ENCODE measurements at places on chromosomes 3 and 15. TPM values are rescaled to one million over a fixed set of nuclear protein-coding genes. Genes with fewer than 3 reads are reported as not detected.

TMEM41A gene
- total RNA-seq = 14.1 TPM

ANXA2 gene
- total RNA-seq = 214 TPM

TMEM108 gene
- total RNA-seq = 14.3 TPM

ZNF501 gene
- 5.3 TPM for total RNA-seq

PAQR5 gene
- 8.7 TPM for total RNA-seq

CIB2 gene
- total RNA-seq = 46.8 TPM

RTP3 gene
- not detected for total RNA-seq

ADAMTS9 gene
- 0.41 TPM for total RNA-seq

NBEAL2 gene
- total RNA-seq = 46.9 TPM

AADACL2 gene
- not detected for total RNA-seq

UTS2B gene
- total RNA-seq = not detected

EFCC1 gene
- total RNA-seq = 0.37 TPM

ARL8B gene
- 25.8 TPM for total RNA-seq

ZNF35 gene
- 20.0 TPM for total RNA-seq

FMN1 gene
- total RNA-seq = 2.9 TPM

CCDC66 gene
- total RNA-seq = 29.3 TPM

ZNF385D gene
- total RNA-seq = 11.2 TPM

SH2D7 gene
- not detected for total RNA-seq

DNA sequence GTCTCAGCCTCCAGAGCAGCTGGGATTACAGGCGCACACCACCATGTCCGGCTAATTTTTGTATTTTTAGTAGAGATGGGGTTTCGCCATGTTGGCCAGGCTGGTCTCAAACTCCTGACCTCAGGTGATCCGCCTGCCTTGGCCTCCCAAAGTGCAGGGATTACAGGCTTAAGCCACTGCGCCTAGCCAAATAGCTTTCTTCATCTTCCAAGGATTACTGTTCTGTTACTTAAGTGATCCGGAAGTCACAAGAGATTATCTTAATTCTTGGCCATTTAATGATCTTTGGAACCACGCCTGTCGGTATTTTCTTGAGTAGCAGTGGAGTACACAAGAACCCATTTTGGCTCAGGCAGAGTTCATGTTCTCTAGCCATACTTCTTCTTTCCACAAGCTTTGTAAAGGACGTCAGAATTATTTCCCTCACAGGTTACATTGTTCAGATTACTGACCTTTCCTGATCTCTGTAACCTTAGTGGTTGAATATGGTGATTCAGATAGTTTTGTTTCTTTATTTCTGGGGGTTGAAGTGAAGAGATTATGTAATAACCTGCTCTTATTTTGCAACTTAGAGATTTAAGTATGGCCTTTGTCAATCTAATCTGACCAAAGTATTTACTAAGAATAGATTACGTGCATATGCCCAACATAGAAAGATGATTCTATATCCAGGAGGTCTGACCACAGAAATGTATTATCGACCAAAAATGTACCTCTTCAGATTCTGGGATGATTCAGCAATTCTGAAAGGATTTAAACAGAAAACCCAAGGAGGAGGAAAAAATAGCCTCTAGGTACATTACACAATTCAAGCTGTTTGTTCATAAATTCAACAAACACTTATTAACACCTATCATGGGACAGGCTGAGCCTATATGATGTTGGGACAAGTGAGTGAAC is 132.2 kb downstream of the GREM1 start:
- no peaks in the 10 kb centered on the region for H3K4me1 ChIP-seq
- no peak overlapping the region for H3K4me3 ChIP-seq
- H3K27me3 ChIP-seq = no peaks in the 10 kb centered on the region
- no peak for DNase-seq
- H3K36me3 ChIP-seq = no peaks in the 10 kb centered on the region

- H3K4me1 ChIP-seq = no peaks in the 10 kb centered on the region
- no peak overlapping the region for H3K27ac ChIP-seq
- DNase-seq = no peak
- no peak overlapping the region for H3K4me3 ChIP-seq
These were observed 191.9 kb upstream of the SYNPR start for GRCh38 chr3:63086190-63086589.

DNA sequence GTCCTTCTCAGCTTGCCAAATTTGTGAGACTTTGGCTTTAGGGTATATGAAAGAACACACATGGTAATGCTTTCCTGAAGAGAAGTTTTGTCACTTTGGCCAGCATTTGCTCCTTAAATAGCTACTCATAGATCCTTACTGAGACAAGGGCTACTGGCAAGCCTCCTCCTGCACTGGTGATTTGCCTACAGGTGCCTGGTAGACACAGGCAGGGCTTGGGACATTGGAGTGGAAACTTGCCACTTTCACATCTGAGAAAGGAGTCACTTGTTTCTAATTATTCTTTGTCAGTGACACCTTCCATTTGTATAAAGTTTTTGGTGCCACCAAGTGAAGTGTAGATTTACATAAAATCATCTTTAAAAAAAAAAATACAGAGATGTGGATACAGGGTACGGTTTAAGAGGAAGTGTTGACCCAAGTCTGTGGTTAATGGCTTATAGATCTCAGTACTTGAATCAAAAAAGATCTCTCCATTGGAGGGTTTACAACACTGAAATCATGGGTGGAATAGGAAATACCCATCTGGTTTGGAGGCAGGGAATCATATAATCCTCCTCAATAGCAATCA is 132.8 kb upstream of the GADL1 start:
- no peak overlapping the region for H3K4me3 ChIP-seq
- H3K27ac ChIP-seq = no peak overlapping the region
- H3K4me1 ChIP-seq = no peaks in the 10 kb centered on the region
- no peaks in the 10 kb centered on the region for H3K36me3 ChIP-seq

GRCh38 chr3:16848007-16848406 is 36.7 kb upstream of the PLCL2 start:
- H3K36me3 ChIP-seq = no peaks in the 10 kb centered on the region
- no peak overlapping the region for H3K27ac ChIP-seq

DNA sequence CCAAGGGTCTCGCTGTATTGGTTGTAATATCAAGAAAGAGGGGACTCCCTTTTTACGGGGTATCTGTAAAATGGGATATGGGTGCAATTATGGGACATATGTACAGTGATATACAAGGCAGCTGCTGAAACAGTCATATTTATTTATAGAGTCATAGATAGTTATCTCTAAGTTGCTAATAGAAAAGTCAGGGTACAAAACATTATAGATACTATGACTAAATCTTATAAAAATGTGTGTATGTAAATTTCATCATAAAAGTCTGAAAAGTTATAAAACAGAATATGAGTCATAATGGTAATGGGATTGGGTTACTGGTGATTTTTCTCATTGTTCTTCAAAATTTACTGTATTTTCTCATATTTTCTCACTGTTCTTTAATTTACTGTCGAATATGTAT is 344.9 kb upstream of the SLCO3A1 start:
- no peaks in the 10 kb centered on the region for H3K4me1 ChIP-seq
- H3K36me3 ChIP-seq = no peaks in the 10 kb centered on the region

DNA sequence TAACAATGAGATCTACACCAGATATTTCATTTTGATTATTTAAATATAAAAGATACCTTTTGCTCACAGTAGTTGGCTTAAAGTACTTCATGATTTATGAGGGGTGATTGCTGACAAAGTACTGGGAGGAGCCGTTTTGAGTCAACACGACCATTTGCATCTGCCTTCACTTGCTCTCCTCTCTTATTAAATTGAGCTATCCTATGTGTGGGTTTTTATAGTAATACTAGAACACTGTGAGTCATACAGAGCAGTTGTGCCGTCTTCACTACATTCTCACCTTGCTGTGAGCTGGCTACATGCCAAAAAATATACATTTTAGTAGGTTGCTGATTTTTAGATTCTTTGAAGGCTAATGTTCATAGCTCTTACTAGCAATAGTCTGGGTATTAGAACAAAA is 161.2 kb downstream of the ALCAM start:
- no peaks in the 10 kb centered on the region for H3K4me1 ChIP-seq
- H3K36me3 ChIP-seq = peaks cover 2% of the 10 kb centered on the region
- no peak for DNase-seq
- H3K27me3 ChIP-seq = no peaks in the 10 kb centered on the region

GRCh38 chr3:100532411-100532810 is 40.0 kb downstream of the TMEM45A start:
- H3K4me3 ChIP-seq = no peak overlapping the region
- H3K27ac ChIP-seq = no peak overlapping the region
- no peak for DNase-seq
- no peaks in the 10 kb centered on the region for H3K27me3 ChIP-seq
- H3K36me3 ChIP-seq = no peaks in the 10 kb centered on the region
- H3K4me1 ChIP-seq = no peaks in the 10 kb centered on the region

- no peak for DNase-seq
- H3K27ac ChIP-seq = no peak overlapping the region
These were observed 514.8 kb downstream of the MECOM start for GRCh38 chr3:169148448-169149348.

GRCh38 chr3:187360596-187360995 is 7.6 kb upstream of the RTP4 start:
- no peak overlapping the region for H3K27ac ChIP-seq
- H3K27me3 ChIP-seq = no peaks in the 10 kb centered on the region
- no peaks in the 10 kb centered on the region for H3K4me1 ChIP-seq
- no peak for DNase-seq
- no peak overlapping the region for H3K4me3 ChIP-seq
- H3K36me3 ChIP-seq = no peaks in the 10 kb centered on the region

- H3K27me3 ChIP-seq = no peaks in the 10 kb centered on the region
- DNase-seq = no peak
- H3K4me1 ChIP-seq = peaks cover 3% of the 10 kb centered on the region
- H3K27ac ChIP-seq = no peak overlapping the region
- no peak overlapping the region for H3K4me3 ChIP-seq
These were observed 536.1 kb downstream of the AGBL1 start for GRCh38 chr15:86615816-86616215.

DNA sequence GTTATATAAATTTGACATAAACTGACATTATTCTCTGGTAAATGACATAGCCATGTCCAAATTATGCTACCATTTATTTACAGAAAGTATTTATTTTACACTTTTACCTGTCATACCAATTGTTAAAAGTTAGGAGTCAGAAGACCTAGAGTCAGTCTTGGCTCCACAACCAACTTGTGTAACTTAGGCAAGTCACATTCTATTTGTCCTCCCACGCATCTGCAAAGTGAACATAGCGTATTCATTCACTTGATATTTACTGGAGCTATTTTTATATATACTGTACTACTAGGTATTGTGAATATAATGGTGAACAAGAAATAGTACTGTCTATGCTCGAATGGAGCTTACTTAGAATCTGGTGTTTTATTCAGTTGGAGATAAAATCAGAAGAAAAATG is 78.7 kb downstream of the ZNF280D start:
- H3K4me3 ChIP-seq = no peak overlapping the region
- no peaks in the 10 kb centered on the region for H3K4me1 ChIP-seq
- no peak overlapping the region for H3K27ac ChIP-seq

DNA sequence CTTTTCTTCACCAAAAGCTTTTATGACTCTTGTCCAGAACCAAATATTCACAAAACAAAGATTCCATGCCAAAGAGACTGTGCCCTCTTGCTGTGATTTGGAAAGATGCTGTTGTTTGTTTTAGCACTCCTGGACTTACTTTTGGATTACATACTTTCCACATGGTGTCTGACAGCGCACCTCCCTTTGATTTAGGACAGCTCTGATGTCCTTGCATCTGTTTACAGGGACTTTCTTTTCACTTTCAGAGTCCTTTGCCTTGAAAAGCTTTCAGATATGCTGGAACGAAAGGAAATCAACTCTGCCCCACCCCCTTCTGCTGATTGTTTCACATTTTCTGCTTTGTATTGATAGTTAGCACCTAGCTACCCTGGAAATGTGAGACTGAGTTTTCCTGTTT is 133.0 kb upstream of the NR2E3 start:
- no peaks in the 10 kb centered on the region for H3K36me3 ChIP-seq
- H3K27me3 ChIP-seq = no peaks in the 10 kb centered on the region
- H3K4me1 ChIP-seq = peaks cover 5% of the 10 kb centered on the region
- H3K27ac ChIP-seq = no peak overlapping the region
- DNase-seq = no peak

DNA sequence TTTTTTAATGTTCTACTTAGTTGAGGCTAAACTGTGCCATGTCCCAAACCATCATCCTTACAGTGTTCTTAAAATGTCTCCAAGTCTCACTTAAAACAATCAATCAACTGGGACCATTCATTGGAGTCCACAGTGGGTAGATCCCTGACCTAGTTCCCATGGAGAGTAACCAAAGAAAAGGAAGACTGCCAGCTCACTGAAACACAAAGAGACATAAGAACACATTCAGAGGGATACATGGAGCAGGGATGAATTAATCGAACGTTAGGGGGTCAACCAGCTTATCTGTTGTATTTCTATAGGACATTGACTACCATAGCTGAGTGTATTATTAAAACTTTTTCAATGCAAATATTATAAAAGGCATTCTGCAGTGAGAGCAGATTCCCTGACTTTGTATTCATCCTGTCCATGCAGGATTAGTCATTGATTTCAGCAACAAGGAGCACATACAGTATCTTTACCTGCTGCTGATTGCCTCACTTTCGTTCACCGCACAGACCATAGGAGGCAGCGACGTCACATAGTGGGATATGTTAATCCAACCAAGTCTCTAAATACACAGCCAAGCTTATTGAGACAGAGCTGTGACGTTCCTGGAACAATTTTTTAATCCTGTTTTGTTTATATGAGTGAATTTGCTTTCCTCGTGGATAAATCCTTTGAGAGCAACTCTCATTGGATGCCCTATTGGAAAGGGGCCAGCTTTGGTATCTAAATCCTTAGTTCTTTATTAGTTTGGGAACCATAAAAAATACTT is 364.9 kb upstream of the RBMS3 start:
- no peaks in the 10 kb centered on the region for H3K27me3 ChIP-seq
- H3K4me1 ChIP-seq = no peaks in the 10 kb centered on the region
- no peak overlapping the region for H3K27ac ChIP-seq

- H3K4me3 ChIP-seq = no peak overlapping the region
- H3K27me3 ChIP-seq = no peaks in the 10 kb centered on the region
- peaks cover 28% of the 10 kb centered on the region for H3K36me3 ChIP-seq
- no peak for DNase-seq
- no peaks in the 10 kb centered on the region for H3K4me1 ChIP-seq
These were observed 55.2 kb downstream of the AQR start for GRCh38 chr15:34914317-34914716.

GRCh38 chr15:70200511-70201424 is 103.1 kb upstream of the TLE3 start:
- no peak overlapping the region for H3K4me3 ChIP-seq
- H3K27ac ChIP-seq = no peak overlapping the region
- no peak for DNase-seq
- H3K36me3 ChIP-seq = no peaks in the 10 kb centered on the region
- H3K27me3 ChIP-seq = no peaks in the 10 kb centered on the region

DNA sequence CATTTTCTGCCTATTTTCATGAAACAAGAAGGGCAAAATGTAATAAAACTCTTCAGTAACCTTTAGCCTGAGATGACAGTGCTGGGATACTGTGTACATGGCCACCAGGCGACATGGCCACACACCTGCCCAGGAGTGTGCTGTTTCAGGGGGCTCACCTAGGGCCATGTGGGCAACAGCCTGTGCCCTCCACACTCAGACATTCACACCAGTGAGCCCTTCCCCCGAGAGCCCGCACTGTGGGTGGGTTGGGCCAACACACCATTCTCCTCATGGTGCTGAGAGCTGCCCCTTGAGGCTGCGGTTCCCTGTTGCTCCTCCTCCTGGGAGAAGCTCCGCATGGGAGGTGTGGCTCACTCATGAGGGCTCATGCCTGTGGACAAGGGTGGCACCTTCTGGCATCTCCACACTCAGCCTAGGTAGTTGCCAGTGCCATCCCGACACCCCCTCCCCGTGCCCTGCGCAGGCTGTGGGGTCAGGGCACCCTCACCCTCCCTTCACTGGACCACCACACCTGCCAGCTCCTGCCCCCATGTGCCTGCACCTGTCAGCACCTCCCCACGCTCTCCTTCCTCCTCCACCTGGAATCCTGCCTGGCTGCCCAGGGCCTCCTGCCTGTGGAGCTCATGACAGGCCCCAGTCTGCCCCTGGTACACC is 19.7 kb downstream of the OCA2 start:
- no peaks in the 10 kb centered on the region for H3K4me1 ChIP-seq
- no peaks in the 10 kb centered on the region for H3K36me3 ChIP-seq
- no peak for DNase-seq
- H3K27ac ChIP-seq = no peak overlapping the region
